ENCODE measurements at places on chromosomes 2 and 18.

- no peak for DNase-seq
Measured at GRCh38 chr2:11983870-11984269, 237.4 kb downstream of the LPIN1 start.

DNA sequence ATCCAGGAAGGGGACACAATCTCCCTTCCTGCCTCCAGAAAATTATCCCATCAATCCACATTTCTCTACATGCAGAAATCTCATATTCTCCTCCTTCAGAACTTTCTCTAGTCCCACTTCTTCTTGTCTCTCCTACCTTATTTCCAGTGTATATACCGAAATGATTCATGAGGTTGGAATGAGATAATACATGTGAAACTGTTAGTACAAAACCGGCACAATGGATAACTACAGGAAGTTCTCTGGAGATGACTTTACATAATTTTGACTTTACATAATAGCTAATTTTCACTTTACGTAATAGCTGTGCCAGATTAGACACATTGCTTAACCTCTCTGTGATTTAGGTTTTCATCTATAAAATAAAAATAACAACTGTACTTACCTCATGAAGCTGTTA is 801.3 kb downstream of the ERBB4 start:
- no peak for DNase-seq

DNA sequence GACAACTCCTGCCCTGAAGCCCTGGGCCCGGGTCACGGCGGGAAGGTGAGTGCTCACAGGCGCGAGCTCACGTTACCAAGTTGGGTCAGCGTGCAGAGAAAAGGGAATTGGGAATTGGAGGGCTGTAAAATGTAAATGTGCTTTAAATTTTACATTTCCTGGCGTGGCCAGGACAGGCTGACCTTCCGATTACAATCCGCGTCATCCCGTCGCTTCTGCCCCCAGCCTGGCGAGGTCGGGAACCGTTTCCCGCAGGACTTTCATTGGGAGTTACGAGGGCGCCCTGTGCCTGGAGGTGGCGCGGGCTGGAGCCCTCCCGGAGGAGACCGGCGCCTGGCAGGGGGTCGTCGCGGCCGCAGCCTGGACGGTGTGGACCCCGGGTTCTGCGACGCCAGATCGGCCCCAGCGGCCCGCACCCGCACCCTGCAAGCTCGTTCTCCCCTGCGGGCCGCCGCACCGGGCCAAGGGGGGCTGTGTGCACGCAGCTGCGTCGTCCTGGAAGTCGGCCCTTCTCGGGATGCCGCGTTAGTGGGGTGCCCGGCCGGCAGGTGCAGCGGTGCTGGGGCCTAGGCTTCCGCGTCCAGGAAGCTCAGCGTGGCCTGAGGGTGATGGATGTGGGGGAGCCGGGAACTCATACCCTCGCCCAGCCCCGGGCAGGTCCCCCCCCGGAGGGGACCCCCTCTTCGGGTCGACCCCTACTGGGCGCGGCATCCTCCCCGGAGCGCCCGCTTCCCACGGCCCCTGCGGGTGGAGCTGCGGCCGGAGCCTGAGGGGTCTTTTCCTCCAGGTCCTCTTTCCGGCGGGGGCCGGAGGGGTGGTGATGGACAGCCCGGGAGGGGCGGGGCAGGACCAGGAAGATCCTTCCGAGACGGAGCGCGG is 63.9 kb downstream of the LRRFIP1 start:
- no peak for DNase-seq

DNA sequence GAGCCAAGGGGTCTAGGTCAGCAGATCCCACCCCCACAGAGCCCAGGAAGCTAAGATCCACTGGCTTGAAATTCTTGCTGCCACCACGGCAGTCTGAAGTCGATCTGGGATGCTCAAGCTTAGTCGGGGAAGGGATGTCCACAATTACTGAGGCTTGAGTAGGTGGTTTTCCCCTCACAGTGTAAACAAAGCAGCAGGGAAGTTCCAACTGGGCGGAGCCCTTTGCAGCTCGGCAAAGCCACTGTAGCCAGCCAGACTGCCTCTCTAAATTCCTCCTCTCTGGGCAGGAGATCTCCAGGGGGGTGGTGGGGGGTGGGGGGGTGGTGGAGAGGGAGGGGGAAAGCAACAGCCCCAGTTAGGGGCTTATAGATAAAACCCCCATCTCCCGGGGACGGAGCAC is 419.5 kb downstream of the NUP35 start:
- DNase-seq = no peak

Data from NCI-H2171 treated with DMSO at 0.1 percent for 48 hours (cell line).